ENCODE measurements at places on chromosomes 3 and 15.

DNA sequence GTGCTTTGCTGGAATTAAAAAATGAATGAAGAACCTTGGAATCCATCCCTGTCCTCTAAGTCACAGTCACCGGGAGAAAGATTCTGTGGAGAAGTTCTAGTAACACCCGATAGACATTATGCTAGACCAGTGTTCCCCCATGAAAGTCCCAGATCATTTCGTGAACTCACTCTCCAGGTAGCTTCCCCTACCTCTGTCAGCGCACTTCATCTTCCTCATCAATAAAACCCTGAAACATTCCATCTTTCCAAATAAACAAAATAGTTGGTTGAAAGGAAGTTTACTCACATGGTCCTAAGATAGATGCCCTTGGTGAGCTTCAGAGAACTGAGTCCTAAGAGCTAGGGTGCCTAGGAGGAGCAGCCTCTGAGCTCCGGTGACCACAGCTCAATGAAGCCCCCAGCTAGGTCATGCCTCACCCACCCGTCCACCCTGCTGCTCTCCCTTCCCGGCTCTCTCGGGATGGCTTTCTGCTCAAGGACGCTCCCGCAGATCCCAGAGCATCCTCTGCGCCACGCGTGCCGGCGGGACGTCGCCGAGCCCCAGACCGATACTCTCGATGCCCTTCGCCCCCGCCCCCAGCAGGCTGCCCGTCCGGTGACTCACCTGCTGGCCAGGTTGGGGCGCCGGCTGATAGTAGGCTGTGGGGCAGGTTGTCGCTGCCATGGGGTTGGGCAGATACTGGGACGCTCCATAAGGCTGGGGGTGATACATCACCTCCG is 776 bp downstream of the VGLL3 start:
- DNase-seq = no peak

GRCh38 chr3:66639809-66640356 is 139.1 kb upstream of the LRIG1 start:
- DNase-seq = no peak

GRCh38 chr3:53346922-53347260 is 452 bp downstream of the DCP1A start:
- DNase-seq = no peak

DNA sequence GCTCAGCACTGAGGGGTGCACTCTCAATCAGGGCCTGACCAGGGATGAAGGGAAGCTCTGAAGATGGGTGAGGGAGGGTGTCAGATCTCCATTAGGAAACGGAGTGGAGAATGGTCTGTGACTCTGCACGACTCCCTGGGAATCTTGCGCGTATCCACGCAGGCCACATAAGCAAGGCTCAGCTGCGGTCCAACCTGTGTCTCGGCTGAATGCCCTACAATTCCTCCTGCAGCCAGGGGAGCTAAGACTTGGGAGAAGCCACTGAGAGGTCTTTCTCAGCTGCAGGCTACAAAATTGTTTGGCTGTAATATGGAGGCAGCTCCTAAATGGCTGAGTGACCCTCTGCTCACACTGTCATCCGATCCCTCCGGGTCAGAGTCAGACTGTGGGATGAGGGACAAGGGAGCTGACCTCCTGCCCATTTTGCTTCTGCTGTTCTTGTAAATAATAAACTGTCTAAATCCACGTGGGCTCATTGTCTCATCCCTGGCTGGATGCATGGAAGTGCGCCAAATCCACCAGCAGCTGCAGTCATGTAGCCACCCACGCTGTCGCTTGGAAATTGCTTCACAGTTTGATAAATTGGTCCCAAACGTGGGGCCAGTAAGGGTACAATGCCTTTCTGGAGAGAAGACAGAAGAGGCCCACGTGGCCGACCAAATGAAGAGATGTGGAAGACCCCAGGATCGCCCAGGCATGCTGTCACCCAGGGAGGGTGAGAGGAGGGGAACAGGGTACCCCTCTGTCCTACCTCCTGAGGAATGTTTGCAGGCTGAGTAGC is 30.5 kb downstream of the ALS2CL start:
- no peak for DNase-seq

- peak; percentile 31 for DNase-seq
Measured at GRCh38 chr3:160981217-160981938, 123.8 kb downstream of the B3GALNT1 start.

GRCh38 chr15:67389975-67390374 is 131.0 kb upstream of the C15orf61 start:
- no peak for DNase-seq

DNA sequence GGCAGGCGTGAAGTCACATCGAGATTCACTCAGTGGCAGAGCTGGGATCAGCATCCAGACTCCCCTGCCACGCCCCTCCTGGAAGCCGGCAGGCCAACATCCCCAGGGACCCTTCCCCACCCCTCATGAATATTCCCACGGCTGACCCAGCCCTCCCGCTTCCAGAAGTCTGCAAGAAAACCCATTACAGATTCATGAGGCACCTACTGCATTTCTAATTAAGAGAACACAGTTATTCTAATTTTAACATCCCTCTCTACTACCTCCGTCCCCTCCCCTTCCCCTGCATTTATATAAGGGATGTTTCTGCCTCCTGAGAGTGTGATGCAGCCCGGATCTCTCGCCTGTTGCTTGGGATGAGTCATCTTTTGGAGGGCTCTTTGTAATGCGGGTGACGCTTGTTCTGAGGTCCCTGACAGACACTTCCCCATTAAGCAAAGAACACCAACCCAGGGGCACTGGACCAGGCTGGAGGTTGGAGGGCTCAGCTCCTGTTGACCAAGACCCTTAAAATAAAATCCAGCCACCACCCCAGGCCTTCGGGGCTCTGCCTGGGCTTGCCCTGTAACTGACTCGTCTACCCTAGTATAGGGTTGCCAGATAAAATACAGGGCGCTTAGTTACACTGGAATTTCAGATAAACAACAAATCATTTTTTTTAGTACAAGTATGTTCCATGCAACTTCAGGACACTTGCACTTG is 118.7 kb downstream of the NUP210 start:
- DNase-seq = peak; percentile 28

DNA sequence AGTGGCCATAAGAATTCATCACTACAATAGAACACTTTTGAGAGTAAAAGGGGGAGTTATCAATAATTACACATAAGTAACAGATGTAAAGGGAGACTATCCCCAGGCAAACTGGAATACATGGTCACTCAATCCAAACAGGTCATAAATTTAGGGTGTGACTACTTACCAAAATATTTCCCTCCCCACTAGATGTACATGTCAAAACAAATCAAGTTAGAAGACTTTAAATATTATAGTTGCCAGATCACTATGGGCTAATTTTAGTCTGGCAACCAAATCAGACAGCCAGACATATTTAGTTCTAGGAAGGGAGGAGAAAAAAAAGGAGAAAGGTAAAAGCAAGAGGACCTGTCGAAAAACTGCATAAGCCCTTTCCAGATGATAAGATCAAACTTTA is 23.1 kb downstream of the SLC24A5 start:
- no peak for DNase-seq

DNA sequence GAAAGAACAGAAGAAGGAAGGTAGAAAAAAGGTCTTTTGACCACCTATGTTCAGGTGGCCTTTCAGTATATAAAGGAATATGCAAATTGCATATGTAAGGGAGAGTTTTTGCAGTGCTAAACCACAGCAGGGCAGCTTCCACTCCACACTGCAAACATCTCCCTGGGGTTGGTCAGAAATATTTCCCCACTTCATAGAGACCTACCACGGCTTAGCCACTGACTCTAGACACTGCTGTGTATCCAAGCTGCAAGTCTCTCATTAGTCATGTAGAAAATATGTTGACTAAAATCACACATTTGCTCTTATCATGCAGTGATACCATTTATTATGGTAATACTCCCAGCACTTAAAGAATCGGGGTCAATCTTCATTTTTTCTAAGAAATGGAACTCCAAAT is 214.9 kb upstream of the NR2F2 start:
- DNase-seq = no peak

GRCh38 chr15:27482287-27482686 is 511.3 kb downstream of the GABRG3 start:
- DNase-seq = no peak

DNA sequence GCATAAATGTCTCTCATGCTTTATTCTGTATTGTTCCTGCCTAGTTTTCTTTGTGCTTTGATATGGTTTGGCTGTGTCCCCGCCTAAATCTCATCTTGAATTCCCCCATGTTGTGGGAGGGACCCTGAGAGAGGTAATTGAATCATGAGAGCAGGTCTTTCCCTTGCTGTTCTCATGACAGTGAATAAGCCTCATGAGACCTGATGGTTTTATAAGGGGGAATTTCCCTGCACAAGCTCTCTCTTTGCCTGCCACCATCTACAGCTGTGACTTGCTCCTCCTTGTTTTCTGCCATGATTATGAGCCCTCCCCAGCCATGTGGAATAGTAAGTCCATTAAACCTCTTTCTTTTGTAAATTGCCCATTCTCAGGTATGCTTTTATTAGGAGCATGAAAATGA is 1596.6 kb downstream of the SI start:
- no peak for DNase-seq

- DNase-seq = no peak
Measured at GRCh38 chr3:23760325-23760724, 45.4 kb upstream of the UBE2E1 start.

GRCh38 chr15:25501828-25502446 is 63.1 kb upstream of the UBE3A start:
- no peak for DNase-seq

- no peak for DNase-seq
Measured at GRCh38 chr3:126347543-126348161, 9.6 kb downstream of the KLF15 start.

- DNase-seq = no peak
Measured at GRCh38 chr3:122458992-122459391, 43.1 kb upstream of the WDR5B start.

DNA sequence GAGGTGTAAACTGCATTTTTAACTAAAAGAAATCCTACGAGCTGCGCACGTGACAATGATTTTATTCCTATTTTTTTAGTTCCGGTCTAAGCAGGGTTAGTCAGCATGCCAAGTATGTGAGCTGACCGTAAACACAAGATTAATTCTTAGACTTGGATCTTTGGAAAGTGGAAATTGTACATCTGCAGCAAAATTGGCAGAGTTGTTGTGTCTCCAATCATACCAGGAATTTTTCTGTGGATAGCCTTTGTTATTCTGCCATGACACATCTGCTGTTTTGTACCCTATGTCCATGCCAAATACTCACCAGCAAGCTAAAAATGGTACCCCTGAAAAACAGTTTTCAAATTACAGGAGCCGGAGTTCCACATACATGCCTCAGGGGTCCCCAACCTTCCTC is 562.5 kb downstream of the UNC13C start:
- no peak for DNase-seq

DNA sequence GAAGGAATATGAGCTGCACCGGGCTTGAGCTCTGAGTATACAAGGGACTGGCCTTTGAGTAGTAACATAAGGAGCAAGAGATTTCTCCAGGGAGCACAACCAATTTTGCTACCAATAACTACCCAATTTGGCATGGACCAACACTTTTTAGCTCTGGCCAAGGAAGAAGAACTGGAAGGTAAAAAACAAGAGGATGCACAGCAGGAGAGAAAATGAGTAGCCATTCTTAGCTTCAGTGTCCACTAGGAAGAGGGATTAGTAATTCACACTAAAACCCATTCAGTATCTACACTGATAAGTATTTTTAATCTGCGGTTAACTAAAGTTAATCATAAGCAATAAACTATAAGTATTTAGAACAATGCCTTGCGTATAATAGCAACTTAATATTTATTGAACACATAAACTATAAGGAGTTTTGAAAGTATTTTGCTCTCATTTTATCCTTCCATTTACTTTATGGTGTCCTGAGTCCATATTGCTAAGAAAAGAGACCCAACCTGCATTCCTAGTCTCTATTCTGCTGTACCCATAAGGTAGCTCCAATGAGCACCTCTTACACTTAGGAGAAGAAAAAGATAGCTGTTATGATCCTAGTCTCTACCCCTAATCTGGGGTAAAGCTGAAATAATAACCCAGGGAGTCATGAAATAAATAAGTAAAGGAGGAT is 268.9 kb downstream of the IGSF11 start:
- DNase-seq = no peak

DNA sequence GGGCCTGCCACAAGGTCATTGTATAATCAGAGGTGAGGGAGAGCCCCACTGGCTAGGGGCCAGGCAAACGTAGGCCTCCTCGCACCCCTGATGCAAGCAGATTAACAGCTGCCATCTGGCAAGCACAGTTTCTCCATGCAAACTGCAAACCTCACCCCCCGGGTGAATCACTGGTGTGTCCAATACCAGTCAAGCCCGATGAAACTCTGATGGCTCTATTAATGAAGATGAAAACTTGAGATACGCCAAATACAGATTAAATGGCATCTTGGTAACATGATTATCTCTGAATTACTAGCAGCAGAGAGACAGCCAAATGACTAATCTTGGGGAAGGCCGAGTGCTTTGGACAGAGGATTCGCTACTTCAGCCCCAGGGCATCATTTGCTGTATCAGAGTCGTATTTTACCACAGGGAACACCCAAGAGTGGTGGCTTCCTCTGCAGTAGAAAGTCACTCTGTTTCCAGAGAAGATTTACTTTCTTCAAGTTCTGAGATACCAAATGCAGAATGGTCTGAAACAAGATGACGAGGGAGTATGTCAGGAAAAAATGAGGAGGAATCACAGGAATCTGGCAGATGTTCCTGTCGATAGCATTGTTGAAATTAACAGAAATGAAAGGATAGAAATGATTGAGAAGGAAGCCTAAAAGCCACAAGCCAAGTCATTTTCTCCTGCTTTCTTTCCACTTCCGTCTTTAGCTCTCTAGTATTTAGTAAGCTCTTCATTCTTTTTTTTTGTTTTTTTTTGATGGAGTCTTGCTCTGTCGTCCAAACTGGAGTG is 96.2 kb upstream of the NR2F2 start:
- peak; percentile 58 for DNase-seq

- no peak for DNase-seq
Measured at GRCh38 chr3:30777426-30778113, 116.9 kb downstream of the GADL1 start.

Data from GM12878 (cell line).